Muscle of leg (tissue), 16 donors: ENCODE measurements at places on chromosomes 2 and 18. TPM values are rescaled to one million over a fixed set of nuclear protein-coding genes. Genes with fewer than 3 reads are reported as not detected.

BIRC6 gene
- 43.9 TPM for polyA plus RNA-seq

- H3K36me3 ChIP-seq, result no peaks in the 10 kb centered on the region
- no peak overlapping the region for H3K4me3 ChIP-seq
- H3K4me1 ChIP-seq, result no peaks in the 10 kb centered on the region
- peaks cover 2% of the 10 kb centered on the region for H3K27me3 ChIP-seq
- no peak for DNase-seq
Observed at GRCh38 chr2:98876741-98877140, 59.3 kb downstream of the CRACDL start.

GRCh38 chr2:107337209-107337898, 451.4 kb upstream of the ST6GAL2 start:
- H3K4me1 ChIP-seq, result peaks cover 3% of the 10 kb centered on the region
- peak; percentile 58 for DNase-seq
- H3K36me3 ChIP-seq, result no peaks in the 10 kb centered on the region
- H3K27ac ChIP-seq, result no peak overlapping the region
- no peaks in the 10 kb centered on the region for H3K27me3 ChIP-seq

- H3K4me3 ChIP-seq, result no peak overlapping the region
- H3K4me1 ChIP-seq, result no peaks in the 10 kb centered on the region
- no peak overlapping the region for H3K27ac ChIP-seq
- no peak for DNase-seq
- H3K36me3 ChIP-seq, result peaks cover 8% of the 10 kb centered on the region
- H3K27me3 ChIP-seq, result no peaks in the 10 kb centered on the region
Observed at GRCh38 chr2:55025627-55026026, 24.6 kb downstream of the RTN4 start.

GRCh38 chr2:52312486-52312885, 1280.6 kb upstream of the NRXN1 start:
- H3K27me3 ChIP-seq, result no peaks in the 10 kb centered on the region
- H3K27ac ChIP-seq, result no peak overlapping the region
- no peaks in the 10 kb centered on the region for H3K36me3 ChIP-seq
- no peak for DNase-seq
- no peak overlapping the region for H3K4me3 ChIP-seq

DNA sequence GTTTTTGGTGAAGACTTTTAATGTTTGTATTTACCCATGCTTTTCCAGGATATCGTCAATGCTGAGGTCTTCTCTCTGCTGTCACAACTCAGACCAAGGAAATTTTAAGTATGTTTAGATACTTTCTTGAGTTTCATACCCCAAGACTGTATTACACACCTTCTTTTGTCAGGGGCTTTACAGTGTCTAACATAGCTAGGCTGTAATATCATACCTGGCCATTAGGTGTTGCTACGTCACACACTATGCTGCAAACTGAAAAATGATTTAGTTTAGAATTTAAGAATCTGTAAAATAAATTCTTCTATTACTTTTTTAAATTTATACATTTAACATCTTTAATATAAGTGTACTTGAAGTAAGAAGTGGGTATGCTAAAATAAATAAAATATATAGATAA, 358.4 kb upstream of the NRP2 start:
- H3K27ac ChIP-seq, result no peak overlapping the region
- no peak overlapping the region for H3K4me3 ChIP-seq
- no peaks in the 10 kb centered on the region for H3K4me1 ChIP-seq
- DNase-seq, result no peak
- H3K36me3 ChIP-seq, result no peaks in the 10 kb centered on the region
- H3K27me3 ChIP-seq, result no peaks in the 10 kb centered on the region

GRCh38 chr18:40935423-40935822, 1019.6 kb upstream of the PIK3C3 start:
- no peak for DNase-seq
- H3K27ac ChIP-seq, result no peak overlapping the region
- H3K4me3 ChIP-seq, result no peak overlapping the region
- H3K4me1 ChIP-seq, result no peaks in the 10 kb centered on the region
- H3K36me3 ChIP-seq, result no peaks in the 10 kb centered on the region
